ENCODE measurements at places on chromosomes 16 and 17.

- DNase-seq, result no peak
Observed at GRCh38 chr17:3724378-3725077, 825 bp downstream of the HASPIN start.

- no peak for DNase-seq
Observed at GRCh38 chr17:82979718-82980117, 99.7 kb upstream of the METRNL start.

DNA sequence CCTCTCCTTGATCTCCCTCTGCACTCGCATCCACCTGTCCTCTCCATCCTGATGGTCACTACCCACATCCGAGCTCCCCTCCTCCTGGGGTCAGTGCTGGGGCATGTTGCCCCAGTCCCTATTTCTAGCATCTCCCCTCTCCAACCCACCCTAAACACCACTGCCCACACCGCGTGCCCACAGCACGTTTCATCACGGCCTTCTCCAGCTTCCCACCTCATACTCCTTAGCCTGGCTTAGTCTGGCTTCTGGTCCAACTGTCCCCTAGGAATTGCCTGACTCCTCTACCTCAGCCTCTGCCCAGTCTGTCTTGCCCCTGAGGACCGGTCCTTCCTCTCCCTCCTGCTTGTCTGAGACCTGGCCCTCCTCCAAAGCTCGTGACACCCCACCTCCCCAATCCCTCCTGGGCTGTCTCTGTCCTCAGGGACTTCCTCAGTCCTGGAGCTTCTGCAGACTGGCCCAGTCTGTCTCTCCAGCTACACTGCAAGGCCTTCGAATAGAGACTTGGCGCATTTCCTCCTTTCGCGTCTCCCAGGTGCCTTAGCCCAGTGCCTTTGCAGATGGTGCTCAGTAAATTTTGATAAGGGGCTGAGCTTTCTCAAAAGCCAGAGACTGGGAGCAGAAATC, 4.9 kb downstream of the ALOX15 start:
- DNase-seq, result no peak

- no peak for DNase-seq
Observed at GRCh38 chr16:73066927-73067670, 19.2 kb upstream of the ZFHX3 start.

DNA sequence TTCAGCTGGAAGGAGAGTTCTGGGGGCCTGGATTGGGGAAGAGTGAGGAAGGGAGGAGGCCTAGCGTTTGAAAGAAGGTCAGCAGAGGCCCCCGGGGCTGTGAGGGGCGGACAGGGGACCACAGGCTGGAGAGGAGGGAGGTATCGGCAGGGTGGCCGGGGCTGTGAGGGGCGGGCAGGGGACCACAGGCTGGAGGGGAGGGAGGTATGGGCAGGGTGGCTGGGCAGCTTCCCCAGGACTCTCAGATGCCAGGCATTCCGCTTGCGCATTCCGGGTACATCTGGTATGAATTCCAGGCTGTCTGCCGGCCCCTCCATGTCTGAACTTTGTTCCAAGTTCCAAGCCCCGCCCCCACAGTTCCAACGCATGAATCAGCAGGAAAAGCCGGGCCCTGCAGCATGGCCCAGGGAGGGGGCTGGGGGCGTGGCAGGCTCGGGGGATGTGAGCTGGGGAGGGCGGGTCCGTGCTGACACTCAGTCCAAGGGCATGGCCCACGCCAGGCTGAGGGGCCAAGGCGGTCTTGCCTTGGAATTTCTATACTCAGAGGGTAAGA, 4.3 kb upstream of the TLCD2 start:
- DNase-seq, result peak; percentile 74

DNA sequence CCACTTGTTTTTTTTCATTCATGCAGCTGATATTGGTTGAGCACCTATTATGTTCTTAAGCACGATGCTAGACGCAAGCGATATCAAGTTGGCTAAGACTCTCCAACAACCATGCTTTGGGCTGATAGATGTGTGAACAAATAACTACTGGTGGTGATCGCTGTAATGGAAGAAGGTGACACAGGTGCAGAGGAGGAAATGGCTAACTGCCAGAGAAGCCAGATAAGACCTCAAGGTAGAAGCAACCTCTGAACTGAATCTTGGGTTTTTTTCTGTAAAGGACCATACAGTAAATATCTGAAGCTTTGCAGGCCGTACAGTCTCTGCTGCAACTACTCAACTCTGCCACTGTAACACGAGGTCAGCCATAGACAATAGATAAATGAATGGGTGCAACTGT, 97.9 kb downstream of the C17orf67 start:
- no peak for DNase-seq

GRCh38 chr17:32226886-32227285, 38.7 kb upstream of the RHBDL3 start:
- DNase-seq, result no peak

GRCh38 chr17:40364121-40364861, at the start of gene GJD3:
Gene GJD3 (minus strand): TSS chr17:40364737. CDS start chr17:40363815, 922 bp downstream.
- peak; percentile 12 for DNase-seq

DNA sequence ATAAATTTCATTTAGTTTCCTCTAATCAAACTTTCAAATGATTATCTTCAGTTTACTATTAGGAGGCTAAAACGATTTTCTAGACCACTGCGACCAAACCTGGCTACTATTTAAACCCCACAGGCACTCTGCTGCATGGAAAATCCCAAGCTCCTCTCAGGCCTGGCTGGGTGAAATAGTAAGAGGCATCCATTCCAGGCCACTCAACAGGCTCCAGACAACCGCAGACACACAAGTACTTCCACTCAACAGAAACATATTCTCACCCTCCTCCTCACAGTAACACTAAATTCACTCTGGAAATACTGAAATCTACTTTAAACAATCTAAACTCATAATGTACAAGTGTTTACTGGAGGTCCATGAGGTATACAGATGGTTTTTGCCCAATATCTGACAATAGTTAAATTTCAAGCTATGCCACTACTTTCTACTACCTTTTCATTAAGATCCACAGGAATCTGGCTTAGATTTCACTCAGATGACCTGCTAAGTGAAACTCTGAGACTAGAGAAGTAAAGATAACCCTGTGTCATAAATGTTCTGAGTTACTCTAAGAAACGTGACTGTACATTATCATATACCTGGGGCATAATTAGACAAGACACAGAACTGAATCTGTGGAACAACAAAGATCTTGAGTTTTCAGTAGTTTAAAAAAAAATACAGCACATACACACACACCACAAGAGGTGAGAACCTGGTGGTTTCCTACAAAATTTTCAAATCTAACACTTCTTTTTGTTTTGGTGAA, 10.4 kb downstream of the VPS53 start:
- no peak for DNase-seq

GRCh38 chr17:40113907-40114245, 7.9 kb upstream of the MSL1 start:
- DNase-seq, result no peak

GRCh38 chr16:67649494-67649931, 4.6 kb downstream of the CARMIL2 start:
- peak; percentile 31 for DNase-seq

DNA sequence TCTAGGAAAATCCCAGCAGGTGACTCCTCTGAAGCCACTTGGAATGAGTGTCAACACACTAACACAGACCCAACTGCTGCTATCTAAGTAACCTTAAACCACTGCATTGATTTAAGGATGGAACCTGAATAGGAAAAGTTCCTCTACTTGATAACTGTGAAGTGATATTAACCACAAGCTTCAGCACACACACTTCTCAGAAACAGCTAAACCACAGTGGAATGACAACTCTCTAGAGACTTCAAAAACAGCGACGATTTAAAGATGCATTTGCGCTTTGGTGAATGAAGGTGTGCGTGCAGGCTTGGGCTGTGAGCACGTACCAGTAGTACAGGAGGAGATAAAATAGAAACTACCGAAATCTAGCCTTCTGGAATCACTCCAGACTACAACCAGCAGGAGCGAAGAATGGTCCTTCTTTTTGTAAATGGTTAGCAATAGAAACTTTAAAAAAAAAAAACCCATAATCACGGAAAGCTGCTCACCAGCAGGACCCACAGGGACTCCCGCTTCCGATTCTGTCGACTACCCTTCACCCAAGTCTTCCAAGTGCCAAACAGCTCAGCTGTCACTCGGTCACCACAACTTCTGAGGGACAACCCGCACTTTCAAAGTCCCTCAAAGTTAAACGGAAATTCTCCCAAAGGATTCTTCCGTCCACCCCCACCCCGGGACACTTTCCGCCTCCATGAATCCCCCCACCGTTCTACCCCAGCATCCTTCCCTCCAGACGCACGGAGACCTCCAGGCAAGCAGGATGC, 137.7 kb upstream of the CORO6 start:
- no peak for DNase-seq

DNA sequence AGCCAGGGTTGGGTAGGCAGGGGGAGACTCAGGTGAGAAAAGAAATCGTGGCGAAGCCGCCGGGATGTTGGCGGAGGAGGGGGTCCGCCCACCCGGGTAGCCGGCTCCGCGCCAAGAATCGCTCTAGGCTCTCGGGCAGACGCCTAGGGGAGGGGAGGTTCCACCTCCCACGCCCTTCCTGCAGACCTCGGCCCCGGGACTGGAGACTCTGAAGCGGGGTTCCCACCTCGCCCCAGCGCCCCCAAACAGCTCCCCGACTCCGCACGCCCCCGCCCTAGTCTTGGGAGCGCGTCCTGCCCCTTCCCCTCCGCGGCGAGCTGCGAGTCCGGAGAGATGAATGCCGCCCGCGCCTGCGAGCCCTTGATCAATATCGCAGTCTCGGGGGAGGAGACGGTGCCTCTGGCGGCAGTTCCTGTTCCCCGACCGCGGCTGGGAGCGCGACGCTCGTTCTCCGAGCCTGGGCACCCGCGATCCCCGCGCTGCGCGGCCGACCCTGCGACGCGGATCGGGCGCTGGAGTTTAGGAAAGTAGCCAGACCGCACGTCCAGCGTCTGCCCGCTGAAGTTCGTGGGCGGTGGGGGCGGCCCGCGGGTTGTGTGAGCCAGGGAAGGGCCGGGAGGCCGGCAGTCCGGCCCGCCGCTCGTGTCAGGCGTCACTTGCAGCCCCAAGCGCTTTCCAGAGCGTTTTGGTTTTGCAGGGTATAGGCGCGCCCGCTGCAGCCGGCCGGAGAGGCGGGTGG, 790 bp downstream of the CRHR1 start:
- DNase-seq, result peak; percentile 60

DNA sequence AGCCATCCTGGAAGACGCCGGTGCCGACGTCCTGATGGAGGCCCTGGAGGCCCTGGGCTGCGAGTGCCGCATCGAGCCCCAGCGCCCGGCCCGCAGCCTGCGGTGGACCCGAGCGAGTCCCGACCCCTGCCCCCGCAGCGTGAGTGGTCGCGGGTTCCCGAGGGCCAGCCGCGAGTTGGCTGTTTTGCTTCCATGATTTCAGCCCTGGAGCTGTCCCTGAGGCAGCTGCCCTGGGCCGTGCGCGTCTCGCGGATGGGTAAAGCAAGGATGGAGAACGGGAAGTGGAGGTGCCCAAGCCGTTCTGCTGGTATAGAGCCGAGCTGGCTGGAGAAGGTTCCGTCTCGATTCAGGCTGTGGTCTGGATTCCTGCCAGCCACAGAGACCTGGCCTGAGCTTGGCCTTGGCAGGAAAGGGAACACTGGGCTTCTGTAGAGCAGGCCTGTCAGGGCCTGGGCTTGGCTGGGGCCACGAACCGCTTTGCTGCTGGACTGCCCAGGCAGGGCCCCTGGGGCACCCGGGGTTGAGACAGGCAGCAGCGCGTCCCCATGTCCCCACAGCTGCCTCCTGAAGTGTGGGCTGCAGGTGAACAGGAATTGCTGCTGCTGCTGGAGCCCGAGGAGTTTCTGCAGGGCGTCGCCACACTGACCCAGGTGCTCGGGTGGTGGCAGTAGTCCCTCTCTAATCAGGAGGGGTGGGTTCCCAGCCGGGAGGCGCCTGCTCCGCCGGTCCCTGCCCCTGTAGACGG, 941 bp upstream of the MRPS34 start:
- no peak for DNase-seq

DNA sequence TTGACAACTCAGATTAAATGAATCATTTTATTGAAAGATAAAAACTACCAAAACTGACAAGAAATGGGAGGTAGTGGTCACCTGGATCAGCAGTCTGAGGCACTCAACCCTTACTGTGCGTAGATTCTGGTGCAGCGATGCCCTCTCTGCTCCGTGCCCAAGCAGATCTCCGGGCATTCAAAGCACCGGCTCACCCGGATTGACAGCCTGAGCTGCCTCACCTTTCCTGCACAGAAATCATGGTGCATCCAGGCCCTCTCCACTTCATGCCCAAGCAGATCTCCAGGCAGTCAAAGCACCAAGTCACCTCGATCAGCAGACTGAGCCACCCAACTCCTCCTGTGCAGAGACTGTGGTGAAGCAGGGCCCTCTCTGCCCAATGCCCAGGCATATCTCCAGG, 196.8 kb downstream of the CA10 start:
- DNase-seq, result no peak

- no peak for DNase-seq
Observed at GRCh38 chr16:89449726-89450335, 40.5 kb downstream of the ANKRD11 start.

GRCh38 chr16:81350306-81350615, 35.5 kb downstream of the GAN start:
- no peak for DNase-seq

DNA sequence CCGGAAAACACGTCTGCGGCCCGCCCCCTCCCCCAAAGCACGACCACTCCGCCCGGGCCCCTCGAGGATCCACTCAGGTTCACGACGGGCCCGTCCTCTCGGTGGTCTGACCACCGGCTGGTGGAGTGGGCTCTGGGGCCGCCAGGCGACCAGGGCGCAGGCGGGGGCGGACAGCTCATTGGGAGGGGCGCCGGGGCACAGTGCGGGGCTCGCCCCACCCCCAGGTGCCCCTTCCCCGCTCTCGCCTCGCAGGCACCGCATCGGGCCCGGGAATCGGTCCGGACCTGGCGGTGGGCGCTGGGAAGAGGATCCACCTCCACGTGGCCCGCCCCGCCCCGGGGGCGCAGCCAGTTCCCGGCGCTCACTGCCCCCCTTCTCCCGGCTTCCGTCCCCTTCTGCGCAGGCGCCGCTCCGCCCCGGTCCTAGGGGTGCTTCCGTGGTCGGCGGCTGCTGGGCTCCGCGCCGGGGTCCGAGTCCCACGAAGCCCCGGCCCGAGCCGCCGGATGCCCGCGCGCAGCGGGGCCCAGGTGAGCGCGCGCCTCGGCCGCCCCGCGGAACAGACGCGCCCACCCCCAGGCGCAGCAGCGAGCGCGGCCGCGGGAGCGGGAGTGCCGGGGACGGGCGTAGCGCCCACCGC, at the start of gene MPG:
Gene MPG (plus strand): TSS at position 419 of the 637 bp plus-strand sequence. CDS start 85 bp downstream, at position 504.
- DNase-seq, result peak; percentile 98

- DNase-seq, result no peak
Observed at GRCh38 chr17:320809-321385, 31.7 kb downstream of the RPH3AL start.

DNA sequence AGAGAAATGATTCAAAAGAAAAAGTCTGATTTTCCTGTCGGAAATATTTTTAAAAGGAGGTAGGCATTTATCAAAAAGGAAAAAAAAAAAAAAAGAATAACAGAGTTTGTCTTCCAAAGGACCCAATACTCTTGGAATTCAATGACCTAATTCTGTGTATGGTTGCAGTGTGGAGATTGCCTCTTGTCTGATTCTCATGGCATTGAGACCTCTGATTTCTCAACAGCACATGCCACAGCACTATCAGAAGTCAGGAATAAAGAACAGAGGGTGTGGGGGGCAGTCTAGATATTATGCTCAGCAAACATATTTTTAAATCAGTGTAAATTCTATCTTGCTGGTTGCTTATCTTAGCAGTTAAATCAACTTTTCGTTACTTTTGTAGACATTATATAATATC, 81.3 kb upstream of the SOX9 start:
- DNase-seq, result no peak

- no peak for DNase-seq
Observed at GRCh38 chr17:11384131-11384530, 143.1 kb downstream of the SHISA6 start.

Measured in frontal cortex (tissue), 4 donors.